ENCODE measurements at places on chromosomes 5 and 9.

DNA sequence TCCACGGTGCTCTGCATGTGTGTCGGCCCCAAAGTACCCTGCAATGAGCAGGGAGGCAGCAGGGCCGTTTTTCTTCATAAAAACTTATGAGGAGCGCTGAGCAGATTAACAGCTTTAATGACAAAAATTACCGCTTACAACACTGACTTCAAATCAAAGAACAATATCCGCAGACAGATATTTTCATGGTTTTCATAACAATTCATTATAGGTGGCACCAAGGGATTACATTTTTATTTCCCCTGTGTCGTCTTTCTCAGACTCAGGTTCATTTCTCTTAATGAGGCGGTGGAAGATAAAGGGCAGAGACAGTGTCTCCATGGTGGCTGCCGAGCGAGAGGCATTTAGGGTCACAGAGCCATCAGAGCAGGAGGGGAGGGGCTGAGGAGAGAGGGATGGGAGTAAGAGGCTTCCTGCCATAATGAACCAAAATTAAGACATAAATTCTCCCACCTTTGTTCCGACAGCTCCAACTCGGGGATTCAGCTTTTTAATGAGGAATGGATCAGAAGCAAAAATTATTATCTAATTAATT, 240.7 kb upstream of the CLINT1 start:
- no peaks in the 10 kb centered on the region for H3K36me3 ChIP-seq
- H3K4me3 ChIP-seq = no peak overlapping the region
- no peak for DNase-seq
- H3K27ac ChIP-seq = no peak overlapping the region

DNA sequence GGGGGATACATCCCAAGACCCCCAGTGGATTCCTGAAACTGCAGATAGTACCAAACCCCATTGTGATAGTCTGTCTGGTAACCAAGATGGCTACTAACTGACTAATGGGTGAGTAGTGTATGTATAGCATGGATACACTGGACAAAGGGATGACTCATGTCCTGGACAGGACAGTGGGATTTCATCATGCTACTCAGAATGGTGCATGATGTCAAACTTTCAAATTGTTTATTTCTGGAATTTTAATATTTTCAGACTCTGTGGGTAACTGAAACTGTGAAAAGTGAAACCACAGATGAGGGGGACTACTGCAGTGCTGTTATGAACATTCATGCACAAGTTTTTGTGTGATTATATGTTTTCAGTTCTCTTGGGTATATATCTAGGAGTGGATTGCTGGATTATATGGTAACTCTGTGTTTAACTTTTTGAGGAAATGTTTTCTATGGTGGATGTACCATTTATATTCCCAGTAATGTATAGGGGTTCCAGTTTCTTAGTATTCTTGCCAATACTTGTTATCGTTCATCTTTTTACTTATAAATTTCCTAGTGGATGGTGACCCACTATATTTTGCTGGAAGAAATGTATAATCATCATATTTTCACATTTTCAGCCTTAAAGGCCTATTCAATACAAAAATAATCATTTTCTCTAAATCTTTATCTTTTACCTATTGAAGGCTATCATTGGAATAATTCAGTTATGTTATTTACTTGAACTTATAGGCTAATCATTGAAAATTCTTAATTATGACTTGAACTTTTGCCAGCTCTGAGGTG, 140.9 kb downstream of the NR3C1 start:
- no peaks in the 10 kb centered on the region for H3K36me3 ChIP-seq
- H3K27ac ChIP-seq = no peak overlapping the region
- H3K4me1 ChIP-seq = no peaks in the 10 kb centered on the region
- no peak overlapping the region for H3K4me3 ChIP-seq
- DNase-seq = no peak
- no peaks in the 10 kb centered on the region for H3K27me3 ChIP-seq

DNA sequence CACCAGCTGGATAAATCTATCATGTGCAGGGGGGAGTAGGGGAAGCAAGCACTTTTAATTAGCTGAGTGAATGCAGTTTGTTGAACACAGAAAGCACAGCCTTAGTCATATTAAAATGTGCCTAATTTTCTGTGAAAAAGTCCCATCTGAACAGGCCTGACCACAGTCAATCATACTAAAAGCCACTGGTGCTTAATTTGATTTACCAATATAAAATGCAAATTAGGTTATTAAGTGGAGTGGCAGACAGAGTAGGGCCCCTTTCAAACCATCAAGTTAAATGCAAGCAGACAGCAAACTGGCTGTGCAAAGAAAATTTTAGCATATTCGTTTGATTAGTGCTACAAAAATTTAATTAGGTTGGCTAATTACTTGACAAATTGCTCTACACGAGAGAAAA, 176.1 kb downstream of the ISL1 start:
- no peak overlapping the region for H3K4me3 ChIP-seq
- H3K27ac ChIP-seq = no peak overlapping the region
- no peak for DNase-seq
- no peaks in the 10 kb centered on the region for H3K4me1 ChIP-seq

DNA sequence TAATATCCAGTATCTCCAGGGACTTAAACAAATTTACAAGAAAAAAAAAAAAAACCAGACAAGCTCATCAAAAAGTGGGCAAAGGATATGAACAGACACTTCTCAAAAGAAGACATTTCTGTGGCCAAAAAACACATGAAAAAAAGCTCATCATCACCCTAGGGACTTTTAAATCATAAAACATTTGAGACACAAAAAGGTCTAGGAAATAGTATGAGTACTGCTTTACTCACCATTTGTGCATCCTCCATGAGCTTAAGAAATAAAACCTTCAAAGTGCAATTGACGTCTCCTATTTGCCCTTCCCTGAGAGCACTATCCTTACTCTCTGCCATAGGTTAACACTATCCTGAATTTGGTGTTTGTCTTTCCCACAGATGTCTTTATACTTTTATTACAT, 193.7 kb upstream of the NREP start:
- no peaks in the 10 kb centered on the region for H3K36me3 ChIP-seq
- no peaks in the 10 kb centered on the region for H3K27me3 ChIP-seq
- H3K27ac ChIP-seq = no peak overlapping the region

Data from uterus (tissue), 4 donors.